ENCODE measurements at places on chromosomes 3 and 15.

GRCh38 chr3:151327571-151328198 is 1.7 kb downstream of the P2RY13 start:
- DNase-seq = no peak

GRCh38 chr3:36219398-36219797 is 160.9 kb upstream of the STAC start:
- DNase-seq = no peak

GRCh38 chr3:102444101-102444500 is 9.3 kb downstream of the ZPLD1 start:
- no peak for DNase-seq

- DNase-seq = no peak
Observed at GRCh38 chr3:130414457-130414856, 69.0 kb downstream of the COL6A5 start.

DNA sequence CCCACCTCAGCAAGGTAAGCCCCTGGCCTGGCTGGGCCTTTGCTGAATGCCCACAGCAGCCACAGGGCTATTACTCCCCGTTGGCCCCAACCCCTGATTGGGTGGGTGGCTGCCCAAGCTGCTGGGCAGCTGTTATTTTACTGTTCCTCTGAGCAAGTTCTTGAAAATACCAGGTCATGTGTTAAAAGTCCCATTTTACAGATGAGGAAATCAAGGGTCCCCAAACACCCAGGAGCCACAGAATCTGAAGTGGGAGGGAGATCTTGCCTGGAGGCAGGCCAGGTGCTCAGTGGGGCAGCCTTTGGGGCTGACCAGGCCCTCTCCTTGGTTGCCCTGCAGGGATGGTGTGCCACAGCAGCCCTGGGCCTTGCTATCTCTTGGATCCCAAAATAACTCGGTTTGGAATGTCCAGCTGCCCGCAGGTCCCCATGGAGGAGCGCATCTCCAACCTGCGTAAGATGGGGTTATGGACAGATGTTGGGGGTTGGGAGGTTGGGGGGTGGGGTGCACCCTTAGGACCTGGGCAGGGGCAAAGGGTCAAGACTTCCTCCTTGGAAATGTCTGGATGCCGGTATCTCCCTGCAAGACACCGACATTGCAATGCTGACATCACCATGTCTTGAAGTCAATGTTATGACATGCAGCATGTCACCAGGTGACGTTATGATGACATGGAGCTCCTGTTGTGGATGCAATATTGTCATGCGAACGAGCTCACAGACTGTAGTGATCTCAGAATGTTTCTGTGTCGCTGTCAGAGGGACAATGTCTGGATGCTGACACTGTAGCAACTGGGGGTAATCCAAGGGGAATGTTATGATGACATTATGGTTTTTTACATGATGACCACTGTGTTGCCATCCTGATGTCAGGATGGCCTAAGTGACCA is 13.3 kb upstream of the CSPG4 start:
- DNase-seq = no peak

DNA sequence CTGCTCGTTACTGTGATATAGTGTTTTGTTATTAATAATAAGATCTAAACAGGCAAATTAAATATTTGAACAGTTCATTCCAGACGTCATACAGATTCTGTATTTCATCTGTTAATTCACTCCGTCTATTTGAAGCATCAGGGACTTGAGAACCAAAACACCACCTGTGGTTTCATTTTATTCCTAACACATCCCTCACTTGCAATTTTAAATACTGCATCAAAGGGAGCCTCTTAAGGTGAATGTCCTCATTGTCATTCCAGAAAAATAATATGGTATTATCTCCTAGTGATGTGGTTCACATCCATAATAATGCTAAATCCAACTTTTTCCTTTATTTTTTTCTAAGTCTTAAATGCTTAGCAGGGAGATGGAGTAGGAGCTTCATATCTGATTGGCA is 1390.9 kb upstream of the CADM2 start:
- no peak for DNase-seq

- no peak for DNase-seq
Observed at GRCh38 chr3:186525369-186526255, 18.6 kb downstream of the CRYGS start.

GRCh38 chr15:38507570-38507969 is 53.6 kb downstream of the FAM98B start:
- no peak for DNase-seq

- DNase-seq = no peak
Observed at GRCh38 chr15:60546744-60547143, 67.8 kb upstream of the ICE2 start.

All from thyroid gland (tissue), 4 donors.